Bronchus fibroblast of lung (primary cell): ENCODE measurements at places on chromosomes 4 and X. TPM values are rescaled to one million over a fixed set of nuclear protein-coding genes. Genes with fewer than 3 reads are reported as not detected.

The ZNF185 gene
- total RNA-seq, result 6.2 and 6.6 TPM in 2 replicates

The PCDH10 gene
- total RNA-seq, result 1.3 and 2.2 TPM in 2 replicates

The CLDN34 gene
- not detected in 2 replicates for total RNA-seq

The USP26 gene
- not detected in 2 replicates for total RNA-seq

The COL4A6 gene
- 2.0 and 2.7 TPM in 2 replicates for total RNA-seq
